ENCODE measurements at places on chromosomes 3 and 15. TPM values are rescaled to one million over a fixed set of nuclear protein-coding genes. Genes with fewer than 3 reads are reported as not detected.

DNA sequence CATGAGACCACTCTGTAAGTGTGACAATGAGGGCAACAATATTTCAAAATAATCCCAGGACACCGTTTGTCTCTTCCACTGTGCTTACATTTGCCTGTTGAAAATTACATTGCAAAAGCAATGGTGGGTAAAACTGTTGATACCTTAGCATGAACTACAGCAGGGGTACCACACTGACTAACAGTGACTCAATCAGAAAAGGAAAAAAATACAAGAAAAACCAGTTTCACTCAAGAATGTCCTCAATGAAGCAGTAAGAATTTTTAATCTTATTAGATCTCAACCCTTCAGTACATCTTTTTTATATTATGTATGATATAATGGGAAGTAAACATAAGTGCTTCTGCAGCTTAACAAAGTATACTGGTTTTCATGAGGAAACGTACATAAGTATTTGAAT is 1.6 kb upstream of the CCDC54 start:
- no peak for DNase-seq

DNA sequence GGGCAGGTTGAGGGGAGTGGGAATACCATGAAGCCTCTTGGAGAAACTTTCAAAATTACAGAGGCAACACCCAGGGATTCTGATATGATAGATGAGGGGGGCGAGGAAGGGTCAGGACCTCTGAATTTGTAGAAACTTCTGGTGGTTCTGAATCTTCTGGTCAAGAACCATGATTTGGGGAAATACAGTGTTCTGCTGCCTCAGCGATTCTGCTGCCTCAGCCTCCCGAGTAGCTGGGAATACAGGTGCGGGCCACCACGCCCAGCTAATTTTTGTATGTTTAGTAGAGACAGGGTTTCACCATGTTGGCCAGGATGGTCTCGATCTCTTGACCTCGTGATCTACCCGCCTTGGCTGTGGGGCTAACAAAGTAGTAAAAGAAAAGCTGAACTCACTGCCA is 70.4 kb downstream of the MAGEF1 start:
- no peak for DNase-seq

DNA sequence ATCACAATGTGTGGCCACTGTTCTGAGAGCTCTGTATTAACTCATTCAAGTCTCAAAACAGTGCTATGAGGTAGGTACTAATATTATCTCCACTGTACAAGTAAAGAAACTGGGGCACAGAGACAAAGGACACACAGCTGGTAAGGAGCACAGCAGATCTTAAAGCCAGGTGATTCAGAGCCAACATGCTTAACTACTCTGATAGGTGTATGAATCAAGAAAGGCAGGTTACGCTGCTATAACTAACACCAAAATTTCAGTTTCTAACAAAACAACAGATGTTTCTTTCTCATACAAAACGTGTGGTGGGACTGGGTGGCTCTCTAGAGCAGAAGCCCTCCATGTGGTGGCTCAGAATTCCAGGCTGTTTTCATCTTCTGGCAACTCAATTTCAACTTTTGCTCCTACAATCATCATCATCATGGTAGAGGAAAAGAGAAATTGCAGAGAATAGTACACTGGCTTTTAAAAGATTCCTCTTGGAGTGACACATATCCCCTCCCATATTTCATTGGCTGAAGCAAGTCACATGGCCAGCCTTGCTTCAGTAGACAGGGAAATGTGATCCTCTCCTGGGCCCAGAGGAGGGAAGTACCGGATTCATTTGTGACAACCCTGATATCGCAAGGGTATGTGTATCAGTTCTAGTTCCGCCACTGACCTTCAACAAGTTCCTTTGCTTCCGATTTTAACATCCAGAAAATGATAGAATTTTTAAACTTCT is 126.2 kb upstream of the PTX3 start:
- peak; percentile 30 for DNase-seq

Gene TLR9
- total RNA-seq, result not detected

- DNase-seq, result no peak
Observed at GRCh38 chr3:170889132-170889531, 19.1 kb upstream of the RPL22L1 start.

DNA sequence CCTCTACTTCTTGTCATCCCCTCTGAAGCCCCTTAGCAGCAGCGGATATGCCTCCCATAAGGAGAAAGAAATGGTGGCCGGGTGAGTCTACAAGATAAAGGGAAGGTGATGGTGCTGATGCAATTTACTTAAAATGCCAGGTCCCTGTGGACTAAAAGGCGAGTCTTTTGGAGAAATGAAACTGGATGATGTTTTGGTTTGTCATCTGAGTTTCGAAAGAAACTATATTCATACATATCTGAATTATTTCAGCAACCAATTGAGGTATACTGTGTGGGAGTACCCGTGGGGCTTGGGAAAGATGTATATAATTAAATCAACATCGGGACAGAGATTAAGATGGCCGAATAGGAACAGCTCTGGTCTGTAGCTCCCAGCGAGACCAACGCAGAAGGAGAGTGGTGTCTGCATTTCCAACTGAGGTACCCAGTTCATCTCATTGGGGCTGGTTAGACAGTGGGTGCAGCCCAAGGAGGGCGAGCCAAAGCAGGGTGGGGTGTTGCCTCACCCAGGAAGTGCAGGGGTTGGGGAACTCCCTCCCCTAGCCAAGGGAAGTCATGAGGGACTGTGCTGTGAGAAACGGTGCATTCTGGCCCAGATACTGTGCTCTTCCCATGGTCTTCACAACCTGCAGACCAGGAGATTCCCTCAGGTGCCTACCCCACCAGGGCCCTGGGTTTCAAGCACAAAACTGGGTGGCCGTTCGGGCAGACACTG is 210.6 kb upstream of the CHRM5 start:
- no peak for DNase-seq

GRCh38 chr3:27253831-27254230 is 115.4 kb downstream of the NEK10 start:
- DNase-seq, result peak; percentile 51

Gene IL1RAP
- total RNA-seq, result 233 TPM

Gene PLS1
- total RNA-seq, result 8.9 TPM

- no peak for DNase-seq
Observed at GRCh38 chr3:129276385-129276784, 2.3 kb upstream of the HMCES start.

GRCh38 chr3:7461202-7461825 is 600.4 kb downstream of the GRM7 start:
- DNase-seq, result no peak

DNA sequence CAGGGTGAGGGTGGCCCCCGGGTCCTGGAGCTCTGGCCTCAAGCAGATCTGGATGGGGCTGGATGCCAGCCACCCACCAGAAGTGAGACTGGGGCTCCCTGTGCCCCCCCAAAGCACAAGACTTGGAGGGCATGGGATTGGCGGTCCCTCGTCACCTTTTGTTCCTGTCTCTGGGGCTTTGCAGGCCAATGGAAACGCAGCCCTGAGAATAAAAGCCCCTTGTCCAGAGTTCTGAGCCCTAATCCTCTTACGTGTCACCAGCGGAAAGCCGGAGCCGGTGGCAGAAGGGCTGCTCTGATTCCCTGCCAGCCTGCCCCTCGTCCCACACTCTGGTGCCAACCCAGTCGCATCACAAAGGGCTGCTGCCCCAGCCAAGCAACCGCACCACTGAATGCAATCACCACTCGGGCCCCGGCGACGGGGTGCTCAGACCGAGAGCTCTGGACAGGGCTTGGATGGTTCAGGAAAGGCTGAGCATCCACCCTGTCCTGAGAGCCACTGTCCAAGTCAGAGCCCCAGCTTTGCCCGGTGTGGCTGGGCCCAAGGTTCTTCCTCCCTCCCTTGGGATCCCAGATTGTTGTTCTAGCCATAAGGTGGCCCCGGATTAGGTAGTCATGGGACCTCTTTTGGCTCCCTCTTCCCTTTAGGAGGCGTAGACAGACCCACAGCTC is 22.8 kb upstream of the ELP6 start:
- no peak for DNase-seq

Gene RNU5B-1
- not detected for total RNA-seq

Gene BRPF1
- total RNA-seq, result 30.7 TPM

GRCh38 chr15:68401496-68402431 is 30.2 kb downstream of the ITGA11 start:
- no peak for DNase-seq

GRCh38 chr3:143716731-143717130 is 131.5 kb downstream of the SLC9A9 start:
- no peak for DNase-seq

DNA sequence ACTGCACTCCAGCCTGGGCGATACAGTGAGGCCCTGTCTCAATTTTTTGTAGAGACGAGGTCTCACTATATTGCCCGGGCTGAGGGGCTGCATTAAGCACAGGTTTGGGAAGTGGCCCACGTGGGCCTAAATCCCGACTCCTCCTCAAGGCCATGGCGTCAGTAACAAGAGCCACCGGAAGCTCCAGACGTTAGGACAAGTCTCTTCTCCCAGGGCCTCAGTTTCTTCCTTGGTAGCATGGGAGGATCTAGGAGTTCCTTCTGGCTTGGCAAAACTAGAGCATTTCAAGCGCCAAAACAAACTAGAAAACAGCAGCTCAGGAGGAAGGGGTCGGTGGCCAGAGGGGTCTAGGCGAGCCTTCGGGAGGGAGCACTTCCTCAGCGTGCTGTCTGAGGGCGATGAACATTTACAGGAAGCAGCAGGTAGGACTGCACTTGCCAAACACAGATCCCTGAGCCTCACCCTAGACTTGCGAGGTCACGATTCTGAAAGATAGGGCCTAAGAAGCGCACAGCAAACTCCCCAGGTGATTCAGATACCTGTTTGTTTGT is 536 bp downstream of the SNAPC5 start:
- DNase-seq, result no peak

DNA sequence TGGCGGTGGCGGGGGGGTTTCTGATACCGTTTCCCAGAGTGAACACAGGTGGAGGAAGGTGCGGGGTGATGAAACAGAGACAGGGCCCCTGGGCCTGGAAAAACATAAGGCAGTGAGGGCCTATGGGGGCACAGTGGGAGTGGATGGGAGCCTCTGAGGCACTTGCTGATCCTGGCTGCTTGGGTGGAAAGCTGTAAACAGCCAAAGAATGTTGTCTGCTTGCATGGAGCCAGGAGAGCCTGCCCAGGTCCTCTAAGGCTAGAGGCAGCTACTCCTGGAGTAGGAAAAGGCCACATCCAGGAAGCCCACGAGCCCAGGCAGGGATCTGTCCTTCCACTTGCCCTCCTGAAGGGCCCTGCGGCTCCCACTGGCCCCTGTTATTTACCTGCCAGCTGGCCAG is 2.9 kb upstream of the SEMA3B start:
- DNase-seq, result no peak

GRCh38 chr3:196207159-196207832 is 3.9 kb downstream of the ZDHHC19 start:
- no peak for DNase-seq

Gene PSMA4
- 411 TPM for total RNA-seq

- no peak for DNase-seq
Observed at GRCh38 chr15:67914537-67915460, 75.0 kb upstream of the RNU6-1 start.

Gene FILIP1L
- total RNA-seq, result 3.4 TPM

Gene SUSD5
- 1.0 TPM for total RNA-seq

GRCh38 chr3:51896607-51897305 is 6.4 kb downstream of the IQCF1 start:
- no peak for DNase-seq

GRCh38 chr3:15685927-15686326 is 84.4 kb downstream of the BTD start:
- no peak for DNase-seq

Gene OCA2
- not detected for total RNA-seq

GRCh38 chr3:112089956-112090886 is 4.0 kb downstream of the C3orf52 start:
- DNase-seq, result peak; percentile 71

Gene ALDH1L1
- total RNA-seq, result 17.1 TPM

GRCh38 chr3:120324190-120324589 is 25.0 kb downstream of the LRRC58 start:
- no peak for DNase-seq

GRCh38 chr3:139491027-139491700 is 14.8 kb upstream of the RBP2 start:
- DNase-seq, result no peak

Gene ACKR2
- total RNA-seq, result not detected

Gene MAGEL2
- not detected for total RNA-seq

All from A673 (cell line).